Glutamatergic neuron (in vitro differentiated cells): ENCODE measurements at places on chromosomes 11 and 22. TPM values are rescaled to one million over a fixed set of nuclear protein-coding genes. Genes with fewer than 3 reads are reported as not detected.

DNA sequence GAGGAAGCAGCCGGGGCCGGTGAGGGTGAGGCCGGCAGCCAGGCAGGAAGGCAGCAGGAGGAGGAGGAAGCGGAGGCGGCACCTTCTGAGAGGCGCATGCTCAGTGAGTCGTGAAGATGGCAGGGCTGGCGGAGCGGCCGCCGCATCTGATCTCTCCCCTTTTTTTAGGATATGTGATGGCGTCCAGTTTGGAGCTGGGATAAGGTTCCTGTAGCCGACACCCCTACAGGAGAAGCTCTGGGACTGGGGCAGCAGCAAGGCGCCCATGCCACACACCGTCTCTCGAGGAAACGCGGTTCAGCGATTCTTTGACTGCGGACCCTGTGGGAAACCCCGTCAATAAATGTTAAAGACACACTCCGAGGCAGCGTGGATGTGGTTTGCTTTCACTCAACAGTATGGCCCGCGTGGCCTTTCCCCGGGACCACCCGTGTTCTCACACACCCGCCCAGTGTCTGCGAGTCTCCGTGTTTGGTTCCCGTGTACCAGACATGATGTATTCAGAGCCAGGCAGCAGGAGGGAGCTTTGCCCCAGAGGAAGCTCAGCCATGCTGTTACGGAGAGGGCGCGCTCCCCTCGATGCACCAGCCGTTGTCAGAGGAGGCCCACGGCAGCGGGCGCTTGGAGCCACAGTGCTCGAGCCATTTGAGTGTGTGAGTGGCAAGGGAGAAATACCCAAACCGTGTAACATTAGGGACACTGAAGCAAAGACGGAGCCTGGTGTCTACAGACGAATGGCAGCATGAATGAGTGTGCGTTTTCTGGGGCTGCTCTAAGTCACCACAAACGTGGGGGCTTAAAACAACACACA is 27.7 kb upstream of the PARVB start:
- H3K27ac ChIP-seq = no peak overlapping the region
- H3K36me3 ChIP-seq = no peaks in the 10 kb centered on the region
- peaks cover 18% of the 10 kb centered on the region for H3K4me1 ChIP-seq
- H3K4me3 ChIP-seq = no peak overlapping the region
- no peak for DNase-seq

GRCh38 chr11:79937676-79938334 is 497.0 kb upstream of the TENM4 start:
- H3K27me3 ChIP-seq = no peaks in the 10 kb centered on the region
- DNase-seq = no peak
- H3K4me3 ChIP-seq = no peak overlapping the region
- no peaks in the 10 kb centered on the region for H3K36me3 ChIP-seq
- no peak overlapping the region for H3K27ac ChIP-seq
- H3K4me1 ChIP-seq = no peaks in the 10 kb centered on the region

RFPL1 gene
- not detected for total RNA-seq

TNNT3 gene
- not detected for total RNA-seq

GRCh38 chr11:17603056-17603825 is 56.2 kb downstream of the OTOG start:
- no peak overlapping the region for H3K27ac ChIP-seq
- DNase-seq = no peak
- no peaks in the 10 kb centered on the region for H3K36me3 ChIP-seq
- H3K27me3 ChIP-seq = peaks cover 5% of the 10 kb centered on the region

SCGB1A1 gene
- total RNA-seq = not detected

- H3K4me1 ChIP-seq = no peaks in the 10 kb centered on the region
- no peak overlapping the region for H3K27ac ChIP-seq
- peaks cover under 1% of the 10 kb centered on the region for H3K36me3 ChIP-seq
- no peak for DNase-seq
- no peak overlapping the region for H3K4me3 ChIP-seq
Observed at GRCh38 chr11:104764710-104765045, 133.6 kb downstream of the CASP12 start.

- peaks cover 10% of the 10 kb centered on the region for H3K27me3 ChIP-seq
- H3K27ac ChIP-seq = no peak overlapping the region
- DNase-seq = no peak
- no peak overlapping the region for H3K4me3 ChIP-seq
Observed at GRCh38 chr22:37390075-37390474, 37.2 kb downstream of the ELFN2 start.

- no peak for DNase-seq
- peaks cover 14% of the 10 kb centered on the region for H3K4me1 ChIP-seq
- H3K27me3 ChIP-seq = peaks cover 3% of the 10 kb centered on the region
- H3K36me3 ChIP-seq = no peaks in the 10 kb centered on the region
Observed at GRCh38 chr11:9313648-9314290, 624 bp downstream of the TMEM41B start.

- H3K36me3 ChIP-seq = no peaks in the 10 kb centered on the region
- H3K4me1 ChIP-seq = peaks cover 7% of the 10 kb centered on the region
- H3K27ac ChIP-seq = peak overlapping the region; percentile 75
- peaks cover 8% of the 10 kb centered on the region for H3K27me3 ChIP-seq
- no peak for DNase-seq
Observed at GRCh38 chr11:65084598-65085375, 765 bp downstream of the ZFPL1 start.

GRCh38 chr22:47124451-47124881 is 362.0 kb downstream of the TBC1D22A start:
- H3K36me3 ChIP-seq = no peaks in the 10 kb centered on the region
- no peak for DNase-seq
- peaks cover 6% of the 10 kb centered on the region for H3K27me3 ChIP-seq
- H3K4me3 ChIP-seq = no peak overlapping the region
- H3K4me1 ChIP-seq = peaks cover 6% of the 10 kb centered on the region
- no peak overlapping the region for H3K27ac ChIP-seq

C1QTNF5 gene
- total RNA-seq = 0.32 TPM

DNA sequence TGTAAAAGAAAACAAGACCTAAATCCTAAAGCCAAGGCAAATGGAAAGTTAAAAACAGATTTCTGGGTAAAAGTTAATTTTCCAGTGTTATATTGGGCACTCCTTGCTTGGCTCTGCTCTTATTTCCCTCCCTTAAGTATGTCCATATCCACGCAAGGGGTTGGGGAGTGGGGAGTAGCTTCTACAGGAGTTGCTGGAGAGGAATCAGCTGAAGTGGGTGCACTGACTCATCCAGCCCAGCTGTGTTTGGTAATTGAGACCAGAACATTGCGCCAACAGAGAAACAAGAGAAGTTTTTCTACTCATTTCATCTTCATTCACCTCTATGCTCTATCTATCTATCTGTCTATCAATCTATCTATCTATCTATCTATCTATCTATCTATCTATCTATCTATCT is 298.4 kb upstream of the PDGFD start:
- no peak overlapping the region for H3K27ac ChIP-seq
- H3K36me3 ChIP-seq = no peaks in the 10 kb centered on the region
- no peak overlapping the region for H3K4me3 ChIP-seq
- H3K4me1 ChIP-seq = no peaks in the 10 kb centered on the region
- H3K27me3 ChIP-seq = no peaks in the 10 kb centered on the region

BEST1 gene
- 4.6 TPM for total RNA-seq

CST6 gene
- total RNA-seq = not detected

- peaks cover 14% of the 10 kb centered on the region for H3K4me1 ChIP-seq
- H3K27me3 ChIP-seq = peaks cover 8% of the 10 kb centered on the region
- H3K27ac ChIP-seq = no peak overlapping the region
- no peak overlapping the region for H3K4me3 ChIP-seq
Observed at GRCh38 chr11:70420008-70420464, 21.7 kb downstream of the CTTN start.

DNA sequence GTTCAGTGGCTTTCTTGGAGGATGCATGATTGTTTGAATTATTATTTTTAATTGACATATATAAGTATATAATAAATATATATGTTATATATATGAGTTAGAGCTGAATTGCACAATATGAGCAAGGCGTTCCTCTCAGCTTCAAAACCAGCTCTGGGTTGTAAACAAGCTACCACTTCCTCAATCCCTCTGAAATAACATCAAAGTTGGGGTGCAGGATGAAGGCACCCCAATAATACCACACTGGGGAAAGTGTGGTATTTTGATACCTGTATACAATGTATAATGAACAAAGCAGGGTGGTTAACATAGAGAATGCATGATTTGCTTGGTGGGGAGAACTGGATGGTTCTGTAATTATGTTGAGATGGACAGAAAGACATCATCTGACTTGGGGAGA is 1.7 kb upstream of the SORL1 start:
- DNase-seq = no peak
- peaks cover 20% of the 10 kb centered on the region for H3K4me1 ChIP-seq
- H3K36me3 ChIP-seq = no peaks in the 10 kb centered on the region
- no peak overlapping the region for H3K27ac ChIP-seq

- no peak overlapping the region for H3K27ac ChIP-seq
- no peak for DNase-seq
- H3K4me3 ChIP-seq = no peak overlapping the region
- peaks cover 5% of the 10 kb centered on the region for H3K27me3 ChIP-seq
- peaks cover 10% of the 10 kb centered on the region for H3K4me1 ChIP-seq
Observed at GRCh38 chr22:17101475-17102296, 16.9 kb downstream of the IL17RA start.

FOLH1 gene
- total RNA-seq = 1.1 TPM

DNA sequence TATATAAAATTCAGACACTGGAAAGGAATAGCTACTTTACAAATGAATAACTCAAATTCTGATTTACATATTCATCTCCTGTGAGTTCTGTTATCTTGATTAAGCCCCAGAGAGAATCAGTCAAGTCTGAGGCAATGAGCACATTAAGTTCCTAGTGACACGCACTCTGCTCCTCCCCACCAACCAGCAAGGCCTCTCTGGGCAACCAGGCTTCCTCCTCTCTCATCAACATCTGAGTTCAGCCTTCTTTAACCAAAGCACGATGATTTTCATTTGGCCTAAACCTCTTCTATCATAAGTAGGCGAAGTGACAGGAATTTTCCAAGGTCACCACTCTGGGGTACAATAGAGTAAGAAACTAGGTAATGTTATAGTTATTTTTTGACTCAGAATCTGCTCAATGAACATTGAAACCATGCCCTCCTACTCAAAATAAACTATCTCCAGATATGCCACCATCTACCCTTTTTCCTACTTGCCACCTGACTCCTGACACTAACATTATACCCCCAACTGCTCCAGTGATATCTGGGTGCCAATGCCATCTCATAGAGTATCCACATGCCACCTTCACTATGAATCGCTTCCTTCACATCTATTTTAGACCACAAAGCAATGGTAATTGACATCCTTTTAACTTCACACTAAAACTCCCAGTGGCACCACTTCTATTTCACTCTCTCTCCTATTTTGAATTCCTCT is 114.8 kb downstream of the FAM76B start:
- H3K4me1 ChIP-seq = no peaks in the 10 kb centered on the region
- no peak for DNase-seq
- H3K27me3 ChIP-seq = no peaks in the 10 kb centered on the region
- no peak overlapping the region for H3K4me3 ChIP-seq
- H3K27ac ChIP-seq = no peak overlapping the region

- no peaks in the 10 kb centered on the region for H3K27me3 ChIP-seq
- H3K27ac ChIP-seq = no peak overlapping the region
- H3K4me1 ChIP-seq = no peaks in the 10 kb centered on the region
- H3K4me3 ChIP-seq = no peak overlapping the region
Observed at GRCh38 chr11:67178878-67179277, 59.8 kb downstream of the KDM2A start.

ZNF280B gene
- total RNA-seq = 1.8 TPM

DDI1 gene
- not detected for total RNA-seq

GRCh38 chr11:15906481-15907035 is 449.8 kb downstream of the SOX6 start:
- H3K36me3 ChIP-seq = no peaks in the 10 kb centered on the region
- no peaks in the 10 kb centered on the region for H3K4me1 ChIP-seq
- H3K27ac ChIP-seq = no peak overlapping the region
- DNase-seq = no peak
- no peaks in the 10 kb centered on the region for H3K27me3 ChIP-seq
- H3K4me3 ChIP-seq = no peak overlapping the region

- peaks cover 2% of the 10 kb centered on the region for H3K27me3 ChIP-seq
- H3K36me3 ChIP-seq = peaks cover 10% of the 10 kb centered on the region
- H3K4me3 ChIP-seq = peak overlapping the region; percentile 71
- peaks cover 22% of the 10 kb centered on the region for H3K4me1 ChIP-seq
Observed at GRCh38 chr22:26374391-26375026, 54.6 kb upstream of the ASPHD2 start.

ADAMTS15 gene
- 0.20 TPM for total RNA-seq

- H3K36me3 ChIP-seq = peaks cover 30% of the 10 kb centered on the region
- DNase-seq = no peak
- H3K27ac ChIP-seq = no peak overlapping the region
Observed at GRCh38 chr11:113667801-113668200, 38.3 kb downstream of the TMPRSS5 start.

DNA sequence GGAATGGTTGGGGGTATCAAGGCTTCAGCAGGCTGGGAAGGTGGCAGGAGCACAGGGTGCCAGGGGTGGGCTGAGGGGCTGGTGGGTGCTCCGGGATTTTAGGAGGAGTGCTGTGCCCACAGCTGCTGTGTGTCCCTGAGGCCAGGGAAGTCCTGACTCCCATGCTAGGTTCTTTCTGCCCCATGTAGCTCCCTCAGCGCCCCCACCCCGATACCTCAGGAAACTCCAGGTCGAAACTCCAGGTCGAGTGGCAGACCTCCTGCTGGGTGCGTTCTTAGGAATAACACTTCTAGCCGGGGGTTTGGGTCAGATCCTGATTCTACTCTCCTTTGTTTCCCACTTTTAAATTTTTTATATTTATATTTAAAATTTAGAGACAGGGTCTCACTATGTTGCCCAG is 8.3 kb downstream of the AP2A2 start:
- no peaks in the 10 kb centered on the region for H3K27me3 ChIP-seq
- H3K4me3 ChIP-seq = peak overlapping the region; percentile 46
- H3K27ac ChIP-seq = no peak overlapping the region

NXPE1 gene
- not detected for total RNA-seq

EIF4ENIF1 gene
- 41.9 TPM for total RNA-seq

GNG3 gene
- 266 TPM for total RNA-seq

KRTAP5-10 gene
- total RNA-seq = not detected

GRCh38 chr11:102712137-102712536 is 6.6 kb upstream of the MMP27 start:
- no peak overlapping the region for H3K4me3 ChIP-seq
- DNase-seq = no peak
- no peaks in the 10 kb centered on the region for H3K36me3 ChIP-seq
- no peaks in the 10 kb centered on the region for H3K4me1 ChIP-seq

MMP12 gene
- not detected for total RNA-seq
